ENCODE measurements at places on chromosomes 16 and 17.

DNA sequence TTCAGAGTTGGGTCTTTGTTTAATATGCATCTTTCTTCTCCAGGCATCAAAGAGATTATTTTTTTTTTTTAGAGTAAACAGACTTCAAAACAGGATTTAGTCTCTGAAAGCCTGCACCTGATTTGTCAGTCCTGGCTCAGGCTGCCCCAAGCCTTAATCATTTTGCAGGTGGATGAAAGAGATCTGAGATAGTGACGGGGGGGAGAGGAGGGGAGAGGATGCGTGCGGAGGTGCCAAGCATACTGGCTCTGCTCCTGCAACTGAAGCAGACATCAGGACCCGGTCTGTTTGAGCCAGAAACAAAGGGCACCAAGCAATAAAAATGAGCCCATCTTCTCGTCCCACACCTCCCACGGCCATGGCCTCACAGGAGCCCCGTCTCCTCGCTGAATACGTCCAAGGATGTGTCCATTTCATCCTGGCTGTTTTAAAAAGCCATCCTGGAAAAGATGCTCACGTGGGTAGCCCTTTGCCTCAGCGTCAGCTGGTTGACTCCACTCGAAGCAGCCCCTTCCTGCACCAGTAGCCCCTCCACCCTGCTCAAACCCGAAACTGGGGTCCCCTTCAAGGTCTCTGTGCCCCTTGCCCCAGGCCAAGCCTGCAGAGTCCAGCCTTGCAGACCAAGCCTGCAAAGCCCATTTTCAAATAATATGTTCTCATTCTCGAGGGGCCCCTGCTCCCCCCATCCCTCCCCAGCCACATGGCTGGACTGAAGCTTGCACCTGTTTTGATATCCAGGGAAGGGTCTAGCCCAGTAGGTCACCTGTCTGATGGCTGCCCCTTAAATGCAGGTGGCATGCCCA is 84.8 kb upstream of the TNRC6C start:
- DNase-seq: no peak

GRCh38 chr16:69107316-69107962 is 2.0 kb downstream of the HAS3 start:
- DNase-seq: no peak

DNA sequence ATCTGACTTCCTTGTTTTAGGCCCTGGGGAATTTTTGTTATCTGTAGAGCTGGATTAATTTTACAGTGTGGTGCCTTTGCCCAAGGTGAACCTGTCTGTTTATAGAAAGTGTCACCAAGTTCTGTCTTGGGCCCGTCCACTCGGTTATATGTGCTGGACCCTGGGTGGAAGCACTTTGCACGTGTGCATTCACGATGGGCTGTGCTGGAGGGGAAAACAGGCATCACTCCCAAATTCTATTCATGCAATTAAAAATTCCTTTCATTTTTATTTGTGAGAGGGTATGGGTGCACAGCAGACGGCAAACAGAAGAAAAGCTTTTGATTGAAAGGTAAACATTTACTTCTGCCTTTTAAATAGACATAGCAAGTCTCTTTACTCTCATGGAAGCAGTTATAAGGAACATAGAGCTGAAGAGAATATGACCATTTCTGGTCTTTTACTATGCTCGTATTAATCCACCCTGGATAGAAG is 101.2 kb downstream of the WWOX start:
- no peak for DNase-seq

GRCh38 chr17:12599186-12599920 is 66.3 kb upstream of the MYOCD start:
- DNase-seq: no peak

GRCh38 chr16:23068079-23068736 is 81.0 kb downstream of the USP31 start:
- DNase-seq: no peak

GRCh38 chr17:10842658-10843057 is 4.8 kb upstream of the PIRT start:
- DNase-seq: peak; percentile 79

All from caudate nucleus (tissue), 63 donors.